ENCODE measurements at places on chromosomes 13 and 19. TPM values are rescaled to one million over a fixed set of nuclear protein-coding genes. Genes with fewer than 3 reads are reported as not detected.

DNA sequence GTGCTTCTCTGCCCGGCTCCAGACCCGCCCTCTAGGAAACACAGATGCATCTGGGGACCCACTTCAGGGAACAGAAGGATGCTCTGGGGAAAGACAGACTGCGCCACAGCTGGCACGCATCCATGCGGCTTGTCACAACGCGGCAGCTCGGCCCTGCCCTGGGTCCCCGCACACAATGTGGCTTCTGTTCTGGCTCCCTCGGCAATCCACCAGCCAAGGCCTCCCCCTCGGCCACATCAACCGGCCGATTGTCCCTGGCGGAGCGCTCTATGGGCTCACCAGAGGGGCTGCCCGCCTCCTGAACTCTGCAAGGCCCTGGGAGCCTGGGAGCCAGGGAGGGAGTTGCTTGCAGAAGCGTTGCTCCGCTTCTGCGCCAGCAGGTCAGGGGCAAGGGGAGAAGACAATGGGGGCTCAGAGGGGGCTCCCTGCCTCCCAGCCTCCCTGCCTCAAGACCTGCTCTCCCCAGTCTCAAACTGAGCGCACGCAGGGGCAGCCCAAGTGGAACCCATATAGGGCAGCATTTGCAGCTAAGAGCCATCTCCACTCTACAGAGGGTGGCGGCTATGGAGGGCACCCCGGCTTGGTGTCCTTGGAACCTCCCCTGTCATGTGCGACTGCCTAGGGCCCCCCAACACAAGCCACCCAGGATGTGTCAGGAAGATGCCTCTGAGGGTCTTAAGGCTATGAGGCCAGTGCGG, 37.9 kb downstream of the MLLT1 start:
- no peak for DNase-seq

- no peak for DNase-seq
Measured at GRCh38 chr19:38033658-38034491, 126.9 kb downstream of the SIPA1L3 start.

DNA sequence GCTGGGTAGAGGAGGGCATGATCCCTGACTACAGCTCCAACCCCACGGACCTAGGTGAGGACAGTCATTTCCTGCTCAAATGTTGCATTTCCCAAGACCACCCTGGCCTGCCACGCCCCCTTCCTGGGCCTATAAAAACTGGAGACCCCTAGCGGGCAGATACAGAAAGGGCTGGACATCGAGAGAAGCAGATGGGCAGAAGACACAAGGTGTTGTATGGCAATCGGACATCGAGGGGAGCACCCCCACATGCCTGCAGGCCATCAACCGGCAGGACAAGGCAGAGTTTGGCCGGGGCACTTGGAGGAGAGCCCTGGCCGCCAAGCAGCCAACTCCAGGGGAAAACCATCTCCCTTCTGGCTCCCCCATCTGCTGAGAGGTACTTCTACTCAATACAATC, 746.4 kb downstream of the PCDH9 start:
- DNase-seq: no peak

GRCh38 chr19:2675892-2676291, 26.6 kb downstream of the GNG7 start:
- no peak for DNase-seq

The CLEC11A gene
- 4.6 TPM for total RNA-seq

The CYP2A6 gene
- not detected for total RNA-seq

GRCh38 chr19:10708291-10708690, 7.1 kb downstream of the QTRT1 start:
- DNase-seq: no peak

All from NCI-H460 (cell line).